ENCODE measurements at places on chromosomes 13 and 19.

- H3K36me3 ChIP-seq: no peaks in the 10 kb centered on the region
- no peak for DNase-seq
- H3K4me3 ChIP-seq: no peak overlapping the region
- no peaks in the 10 kb centered on the region for H3K4me1 ChIP-seq
- no peak overlapping the region for H3K27ac ChIP-seq
Observed at GRCh38 chr13:103757361-103757760, 691.1 kb upstream of the SLC10A2 start.

GRCh38 chr13:38657191-38657590 lies 29.7 kb upstream of the FREM2 start:
- no peak overlapping the region for H3K27ac ChIP-seq
- H3K4me3 ChIP-seq: no peak overlapping the region
- no peaks in the 10 kb centered on the region for H3K27me3 ChIP-seq

- H3K27ac ChIP-seq: no peak overlapping the region
- no peaks in the 10 kb centered on the region for H3K27me3 ChIP-seq
- peaks cover 98% of the 10 kb centered on the region for H3K36me3 ChIP-seq
- no peak overlapping the region for H3K4me3 ChIP-seq
- DNase-seq: no peak
- H3K4me1 ChIP-seq: no peaks in the 10 kb centered on the region
Observed at GRCh38 chr13:72763411-72763810, 18.3 kb downstream of the DIS3 start.

GRCh38 chr13:42821437-42821836 lies 40.1 kb downstream of the FAM216B start:
- no peaks in the 10 kb centered on the region for H3K4me1 ChIP-seq
- no peak overlapping the region for H3K27ac ChIP-seq
- peaks cover 5% of the 10 kb centered on the region for H3K27me3 ChIP-seq

GRCh38 chr19:46133101-46133627 lies 8.7 kb upstream of the IGFL3 start:
- H3K4me1 ChIP-seq: no peaks in the 10 kb centered on the region
- no peak for DNase-seq
- H3K36me3 ChIP-seq: no peaks in the 10 kb centered on the region
- H3K27me3 ChIP-seq: peaks cover 21% of the 10 kb centered on the region

GRCh38 chr13:49690133-49690994 lies 922 bp downstream of the EBPL start:
- H3K27me3 ChIP-seq: no peaks in the 10 kb centered on the region
- peaks cover 19% of the 10 kb centered on the region for H3K4me1 ChIP-seq
- peak overlapping the region; percentile 93 for H3K4me3 ChIP-seq
- DNase-seq: no peak

DNA sequence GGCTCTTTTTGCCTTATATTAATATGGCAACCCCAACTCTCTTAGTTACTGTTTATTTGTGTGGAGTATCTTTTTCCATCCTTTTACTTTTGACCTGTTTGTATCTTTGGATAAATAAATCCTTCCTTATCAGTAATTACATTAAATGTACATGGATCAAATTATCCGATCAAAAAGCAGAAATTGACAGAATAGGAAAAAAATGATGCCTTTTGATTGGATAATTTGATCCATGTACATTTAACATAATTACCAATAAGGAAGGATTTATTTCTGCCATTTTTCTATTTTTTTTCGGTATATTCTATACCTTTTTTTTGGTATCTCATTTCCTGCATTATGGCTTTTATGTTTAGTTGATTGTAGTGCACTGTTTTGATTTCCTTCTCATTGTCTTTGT lies 57.2 kb downstream of the ZMYM2 start:
- no peak for DNase-seq
- H3K36me3 ChIP-seq: peaks cover 26% of the 10 kb centered on the region
- H3K27ac ChIP-seq: no peak overlapping the region
- no peaks in the 10 kb centered on the region for H3K27me3 ChIP-seq

DNA sequence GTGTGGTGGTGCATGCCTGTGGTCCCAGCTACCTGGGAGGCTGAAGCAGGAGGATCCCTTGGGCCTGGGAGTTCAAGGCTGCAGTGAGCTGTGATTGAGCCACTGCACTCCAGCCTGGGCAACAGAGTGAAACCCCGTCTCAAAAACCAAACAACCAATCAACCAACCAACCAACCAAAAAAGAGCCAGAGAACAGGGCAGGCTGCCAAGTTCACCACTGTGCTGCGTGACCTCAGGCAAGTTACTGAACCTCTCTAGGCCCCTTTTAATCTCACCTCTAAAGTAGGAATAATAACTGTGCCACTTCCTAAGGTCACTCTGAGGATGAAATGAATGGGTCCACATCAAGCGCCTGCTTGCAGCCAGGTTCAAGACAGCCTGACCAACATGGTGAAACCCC lies 16.9 kb downstream of the TJP3 start:
- DNase-seq: no peak
- peaks cover 32% of the 10 kb centered on the region for H3K4me1 ChIP-seq
- no peak overlapping the region for H3K4me3 ChIP-seq
- no peak overlapping the region for H3K27ac ChIP-seq
- H3K27me3 ChIP-seq: peaks cover 10% of the 10 kb centered on the region

DNA sequence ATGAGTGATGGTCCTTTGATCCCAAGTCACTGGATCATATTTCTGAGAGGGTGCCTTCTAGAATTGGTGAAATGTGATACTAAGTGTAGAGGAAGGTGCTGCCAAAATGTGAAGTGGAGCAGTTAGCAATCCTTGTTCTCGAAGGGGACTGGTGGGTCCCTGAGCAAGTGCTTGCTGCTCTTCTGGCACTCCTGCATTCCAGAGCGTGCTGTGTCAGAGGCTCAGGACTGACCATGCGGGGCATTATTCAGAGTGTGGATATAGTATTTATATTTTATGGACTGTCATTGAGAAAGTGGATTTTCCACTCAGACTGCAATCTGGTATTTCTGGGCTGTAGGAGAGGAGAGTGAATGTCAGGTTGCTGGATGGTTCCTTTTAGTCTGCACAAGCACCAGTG lies 152.6 kb upstream of the KL start:
- DNase-seq: no peak
- H3K4me3 ChIP-seq: no peak overlapping the region
- H3K36me3 ChIP-seq: no peaks in the 10 kb centered on the region

DNA sequence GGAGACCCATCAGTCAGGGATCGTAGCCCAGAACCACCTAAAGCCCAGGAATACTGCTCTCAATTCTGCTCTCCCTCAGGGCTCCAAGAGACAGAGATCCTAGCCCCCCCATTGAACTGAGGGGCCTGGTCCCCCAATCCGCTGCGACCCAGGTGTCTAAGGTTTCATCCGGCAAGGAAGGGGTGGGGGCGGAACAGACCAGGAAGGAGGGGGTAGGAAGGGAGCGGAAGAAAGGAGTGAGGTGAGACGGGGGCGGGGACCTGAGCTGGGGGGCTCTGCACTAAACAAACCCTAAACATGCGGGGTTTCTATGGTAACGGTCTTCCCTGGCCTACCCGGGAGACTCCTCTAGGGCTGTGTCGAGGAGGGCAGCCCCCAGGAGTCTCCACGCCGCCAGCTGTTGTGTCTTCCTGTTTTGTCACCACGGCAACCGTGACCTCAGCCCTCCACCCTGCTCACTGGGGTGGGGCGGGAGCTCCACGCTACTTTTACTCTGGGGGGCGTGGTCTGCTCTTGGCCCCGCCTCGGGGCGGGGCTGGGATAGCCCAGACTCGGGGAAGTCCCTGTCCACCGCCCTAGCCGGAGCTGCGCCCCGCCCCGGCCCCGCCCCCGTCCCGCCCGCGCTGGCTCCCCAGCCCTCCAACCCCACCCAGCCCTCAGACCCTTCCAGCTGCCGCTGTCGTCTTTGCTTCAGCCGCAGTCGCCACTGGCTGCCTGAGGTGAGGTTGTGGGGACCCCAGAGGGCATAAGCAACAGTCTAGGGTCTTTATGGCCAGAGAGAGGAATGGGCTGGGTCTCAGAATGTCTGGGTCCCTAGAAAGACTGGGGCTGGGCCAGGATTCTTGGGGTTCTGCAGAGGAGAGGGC lies at the start of gene MYADM:
TSS of gene MYADM (plus strand) at position 659 of the 866 bp plus-strand sequence. CDS start 5,647 bp downstream, outside the sequence.
- H3K4me1 ChIP-seq: peaks cover 59% of the 10 kb centered on the region
- no peaks in the 10 kb centered on the region for H3K27me3 ChIP-seq
- peaks cover 6% of the 10 kb centered on the region for H3K36me3 ChIP-seq
- H3K4me3 ChIP-seq: peak within 1 kb of the TSS; percentile 100
- peak; percentile 100 for DNase-seq

DNA sequence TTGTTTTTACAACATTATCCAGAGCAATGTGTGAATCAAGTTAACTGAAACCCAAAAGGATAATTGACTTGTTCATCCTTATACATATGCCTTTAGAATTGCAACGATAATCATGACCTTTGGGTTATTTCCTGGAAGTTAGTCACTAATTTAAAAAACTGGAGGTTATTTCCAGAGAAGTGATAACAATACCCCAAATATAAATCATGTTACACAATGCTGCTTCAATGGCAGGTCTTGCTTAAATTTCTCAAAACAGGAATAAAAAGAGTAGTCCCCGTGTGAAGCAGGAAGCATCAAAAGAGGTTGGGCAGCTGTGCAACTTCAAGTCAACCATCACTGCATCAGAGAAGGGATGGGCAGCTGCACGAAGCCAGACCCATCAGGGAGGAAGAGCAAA lies 134.4 kb downstream of the EFNB2 start:
- peaks cover 4% of the 10 kb centered on the region for H3K27me3 ChIP-seq
- H3K36me3 ChIP-seq: no peaks in the 10 kb centered on the region
- H3K4me3 ChIP-seq: no peak overlapping the region
- no peak for DNase-seq
- H3K27ac ChIP-seq: no peak overlapping the region

GRCh38 chr19:57033576-57033975 lies 86.2 kb upstream of the USP29 start:
- no peak overlapping the region for H3K27ac ChIP-seq
- DNase-seq: no peak
- H3K36me3 ChIP-seq: no peaks in the 10 kb centered on the region
- no peaks in the 10 kb centered on the region for H3K4me1 ChIP-seq

- peaks cover 31% of the 10 kb centered on the region for H3K36me3 ChIP-seq
- no peak for DNase-seq
- no peaks in the 10 kb centered on the region for H3K4me1 ChIP-seq
Observed at GRCh38 chr19:20005741-20006140, 33.6 kb downstream of the ZNF682 start.

- H3K36me3 ChIP-seq: no peaks in the 10 kb centered on the region
- peaks cover 21% of the 10 kb centered on the region for H3K4me1 ChIP-seq
- no peak overlapping the region for H3K4me3 ChIP-seq
- H3K27ac ChIP-seq: no peak overlapping the region
Observed at GRCh38 chr19:7200736-7201135, 93.5 kb downstream of the INSR start.

GRCh38 chr19:28117143-28117542 lies 1095.8 kb downstream of the UQCRFS1 start:
- no peaks in the 10 kb centered on the region for H3K4me1 ChIP-seq
- H3K27ac ChIP-seq: no peak overlapping the region
- no peak overlapping the region for H3K4me3 ChIP-seq

Data from CD4-positive, alpha-beta T cell (primary cell).